Foreskin keratinocyte (primary cell): ENCODE measurements at places on chromosomes 7 and 10. TPM values are rescaled to one million over a fixed set of nuclear protein-coding genes. Genes with fewer than 3 reads are reported as not detected.

GRCh38 chr10:35795131-35795824, 153.2 kb upstream of the FZD8 start:
- DNase-seq, result no peak

DNA sequence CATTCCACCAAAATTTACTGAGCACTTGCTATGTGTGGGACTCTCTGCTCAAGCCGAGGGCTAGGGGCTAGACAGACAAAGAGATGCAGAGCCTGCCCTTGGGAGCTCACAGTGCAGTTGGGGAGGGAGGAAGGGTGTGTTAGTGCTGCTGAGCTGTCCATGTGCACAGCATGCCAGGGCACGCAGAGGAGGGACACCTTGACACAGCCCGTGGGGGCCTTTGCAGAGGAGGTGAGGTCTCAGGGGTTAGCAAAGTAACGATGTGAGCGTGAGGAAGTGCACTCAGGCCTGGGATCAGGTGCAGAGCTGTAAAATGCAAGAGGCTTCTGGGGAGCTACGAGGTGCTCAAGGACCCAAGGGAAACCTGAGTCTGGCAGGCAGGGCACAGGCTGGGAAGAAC, 16.3 kb downstream of the PRKCQ start:
- DNase-seq, result peak; percentile 16

- DNase-seq, result no peak
Measured at GRCh38 chr7:2785071-2785500, 59.0 kb downstream of the GNA12 start.

DNA sequence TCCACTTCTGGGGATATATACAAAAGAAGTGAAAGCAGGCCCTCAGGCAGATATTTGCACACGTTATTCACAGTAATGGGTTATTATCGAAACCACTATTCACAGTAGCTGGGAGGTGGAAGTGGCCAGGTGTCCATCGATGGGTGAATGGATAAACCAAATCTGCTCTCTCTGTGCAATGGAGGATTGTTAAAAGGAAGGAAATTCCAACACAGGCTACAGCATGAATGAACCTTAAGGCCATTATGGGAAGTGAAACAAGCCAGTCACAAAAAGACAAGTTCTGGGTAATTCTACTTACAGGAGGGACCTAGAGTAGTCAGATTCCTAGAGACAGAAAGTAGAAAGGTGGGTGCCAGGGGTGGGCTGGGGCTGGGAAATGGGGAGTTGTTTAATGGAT, 48.5 kb upstream of the BHLHA15 start:
- DNase-seq, result peak; percentile 90

DNA sequence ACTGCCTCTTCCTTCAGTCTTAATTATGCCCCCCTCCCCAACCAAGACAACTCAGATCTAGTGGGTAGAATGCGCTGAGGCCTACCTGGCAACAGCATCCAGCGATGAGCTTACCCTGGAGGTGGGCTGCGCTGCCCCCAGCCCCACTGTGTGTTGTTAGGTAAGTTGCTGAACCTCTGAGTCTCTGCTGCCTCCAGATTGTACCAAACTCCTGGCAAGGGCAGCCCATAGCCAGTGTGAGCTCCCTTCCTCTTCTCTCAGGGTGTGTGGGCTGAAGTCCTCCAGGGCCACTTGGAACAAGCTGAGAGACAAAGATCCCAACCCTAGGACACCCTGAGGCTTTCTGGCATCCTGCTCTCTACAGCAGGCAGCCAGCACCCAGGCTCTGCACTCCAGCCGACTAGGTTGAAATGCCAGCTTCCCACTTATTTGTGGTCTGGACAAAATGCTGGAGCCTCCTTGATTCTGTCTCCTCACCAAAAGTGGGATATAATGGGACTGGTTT, 135.3 kb downstream of the ARHGAP22 start:
- DNase-seq, result no peak

- DNase-seq, result no peak
Measured at GRCh38 chr7:12567015-12567414, 3.5 kb upstream of the SCIN start.

GRCh38 chr10:99754670-99755069, 22.6 kb downstream of the CUTC start:
- no peak for DNase-seq

DNA sequence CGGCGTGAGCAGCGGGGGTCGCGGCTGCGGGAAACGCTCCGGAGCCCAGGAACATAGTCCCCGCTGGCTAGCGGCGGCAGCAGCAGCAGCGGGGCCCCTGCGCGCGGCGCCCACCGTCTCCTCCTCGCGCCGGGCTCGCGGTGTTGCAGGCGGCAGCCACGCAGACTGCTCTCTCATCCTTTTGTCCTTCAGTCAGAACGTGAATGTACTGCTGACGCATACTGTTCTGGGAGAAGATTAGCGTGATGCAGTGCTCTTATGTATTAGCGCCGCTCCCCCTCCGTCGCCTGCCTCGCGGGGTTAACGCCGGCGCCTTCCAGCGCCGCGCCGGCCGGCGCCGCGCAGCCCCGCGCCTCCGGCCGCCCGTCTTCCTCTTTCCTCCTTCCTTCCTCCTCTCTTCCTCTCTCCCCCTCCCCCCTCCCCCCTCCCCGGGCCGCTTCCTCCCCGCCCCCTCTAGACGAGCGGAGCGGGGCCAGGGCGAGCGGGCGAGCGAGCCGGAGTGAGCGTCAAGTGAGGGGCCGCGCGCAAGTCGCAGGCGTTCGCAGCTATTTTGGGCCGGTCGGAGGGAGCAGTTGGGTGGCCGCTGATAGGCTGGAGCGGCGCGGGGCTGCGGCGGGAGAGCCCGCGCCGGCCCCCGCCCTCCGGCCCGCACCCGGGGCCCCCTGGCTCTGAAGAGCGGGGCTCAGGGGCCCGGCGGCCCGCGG, 816 bp upstream of the LRRC4 start:
- peak; percentile 58 for DNase-seq

Gene PAX4
- not detected in 2 replicates for polyA plus RNA-seq

Gene NRCAM
- polyA plus RNA-seq, result 3.3 and 8.4 TPM in 2 replicates

Gene VSTM2A
- not detected in 2 replicates for polyA plus RNA-seq
